ENCODE measurements at places on chromosomes 7 and 10.

DNA sequence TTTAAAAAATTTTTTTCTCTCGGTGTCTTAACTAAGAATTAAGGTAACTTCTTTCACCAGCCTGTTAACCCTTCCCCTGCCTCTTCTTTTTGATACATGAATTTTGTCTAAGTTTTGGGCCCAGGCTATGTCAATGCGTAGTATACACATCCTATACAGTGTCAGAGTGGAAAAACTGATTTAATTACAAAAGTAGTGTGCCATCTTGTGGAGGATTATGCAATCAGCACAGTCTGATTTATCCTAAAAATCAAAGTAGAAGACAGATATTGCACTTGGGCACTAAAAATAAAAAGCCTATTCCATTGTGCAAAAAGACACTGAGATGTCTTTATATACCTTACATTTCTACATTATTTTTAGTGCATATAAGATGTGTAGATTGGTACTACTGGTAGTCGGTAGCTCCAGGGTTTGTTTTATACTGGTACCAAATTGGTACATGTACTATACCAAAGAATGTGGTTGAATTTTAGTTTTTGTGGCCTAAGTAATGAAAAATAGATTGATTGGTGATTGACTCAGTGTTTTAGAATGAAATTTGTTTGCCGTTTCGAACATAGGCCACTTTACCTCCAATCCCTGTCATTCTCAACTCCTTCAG lies 96.6 kb downstream of the MKLN1 start:
- peak; percentile 19 for DNase-seq

- DNase-seq, result no peak
These were observed 459.6 kb downstream of the SDK1 start for GRCh38 chr7:3760651-3761050.

DNA sequence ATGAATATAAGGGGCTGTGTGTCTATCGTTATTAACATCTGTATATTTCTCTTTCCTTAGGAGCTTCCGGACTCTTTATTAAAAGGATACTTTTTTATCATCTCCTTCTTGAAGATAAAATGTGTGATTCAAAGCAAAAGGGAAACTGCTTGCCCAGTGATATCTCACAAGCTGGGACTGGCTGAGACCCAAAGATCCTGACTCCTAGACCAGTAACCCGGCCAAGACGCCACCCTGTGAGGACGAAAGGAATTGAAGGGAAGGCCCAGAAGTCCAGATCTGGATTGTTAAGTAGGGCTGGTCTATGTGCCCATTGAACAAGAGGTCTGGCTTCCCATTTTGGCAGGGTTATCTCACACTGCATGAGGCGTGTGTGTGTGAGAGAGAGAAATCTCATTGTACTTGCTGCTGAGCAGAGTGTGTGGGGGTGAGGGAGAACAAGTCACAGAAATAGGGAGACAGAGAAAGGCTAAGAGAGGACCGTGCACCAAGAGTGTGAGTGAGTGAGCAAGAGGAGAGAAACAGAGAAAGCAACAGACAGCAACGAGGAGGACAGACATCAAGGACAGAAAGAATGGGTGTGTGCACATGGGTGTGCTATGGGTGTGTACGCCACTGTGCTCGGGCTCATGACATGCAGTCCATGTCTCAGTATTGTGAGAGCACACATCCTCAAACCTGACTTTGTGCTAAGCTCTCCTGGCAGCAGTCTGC lies 75.4 kb downstream of the PLXNA4 start:
- no peak for DNase-seq

DNA sequence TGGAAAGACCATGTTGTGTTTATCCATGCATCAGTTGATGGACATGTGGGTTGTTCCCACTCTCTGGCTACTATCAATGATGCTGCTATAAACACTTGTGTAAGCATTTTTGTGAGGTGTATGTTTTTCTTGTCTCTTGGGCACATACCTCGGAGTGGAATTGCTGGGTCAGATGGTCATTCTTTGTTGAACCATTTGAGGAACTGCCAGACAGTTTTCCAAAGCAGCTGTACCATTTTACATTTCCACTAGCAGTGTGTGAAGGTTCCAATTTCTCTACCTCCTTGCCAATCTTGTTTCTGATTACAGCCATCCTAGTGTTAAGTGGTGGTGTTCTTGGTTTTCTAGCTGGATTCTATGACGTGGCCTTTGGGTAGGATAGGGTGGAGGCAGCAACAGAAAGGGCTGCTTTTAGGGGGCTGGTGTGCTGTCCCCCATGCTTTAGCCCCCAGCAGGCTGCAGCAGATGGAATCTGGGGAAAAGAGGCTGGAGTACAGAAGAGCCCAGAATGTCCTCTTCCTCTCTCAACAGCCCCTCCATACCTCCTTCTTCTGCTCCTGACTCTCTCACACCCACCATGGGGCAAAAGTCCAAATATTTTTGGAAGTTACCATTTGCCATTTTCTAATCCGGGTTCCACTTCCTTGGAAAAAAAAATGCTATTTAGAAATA lies 352.7 kb downstream of the FRMD4A start:
- no peak for DNase-seq

- DNase-seq, result no peak
These were observed 65.0 kb upstream of the TRIM8 start for GRCh38 chr10:102579328-102579727.

DNA sequence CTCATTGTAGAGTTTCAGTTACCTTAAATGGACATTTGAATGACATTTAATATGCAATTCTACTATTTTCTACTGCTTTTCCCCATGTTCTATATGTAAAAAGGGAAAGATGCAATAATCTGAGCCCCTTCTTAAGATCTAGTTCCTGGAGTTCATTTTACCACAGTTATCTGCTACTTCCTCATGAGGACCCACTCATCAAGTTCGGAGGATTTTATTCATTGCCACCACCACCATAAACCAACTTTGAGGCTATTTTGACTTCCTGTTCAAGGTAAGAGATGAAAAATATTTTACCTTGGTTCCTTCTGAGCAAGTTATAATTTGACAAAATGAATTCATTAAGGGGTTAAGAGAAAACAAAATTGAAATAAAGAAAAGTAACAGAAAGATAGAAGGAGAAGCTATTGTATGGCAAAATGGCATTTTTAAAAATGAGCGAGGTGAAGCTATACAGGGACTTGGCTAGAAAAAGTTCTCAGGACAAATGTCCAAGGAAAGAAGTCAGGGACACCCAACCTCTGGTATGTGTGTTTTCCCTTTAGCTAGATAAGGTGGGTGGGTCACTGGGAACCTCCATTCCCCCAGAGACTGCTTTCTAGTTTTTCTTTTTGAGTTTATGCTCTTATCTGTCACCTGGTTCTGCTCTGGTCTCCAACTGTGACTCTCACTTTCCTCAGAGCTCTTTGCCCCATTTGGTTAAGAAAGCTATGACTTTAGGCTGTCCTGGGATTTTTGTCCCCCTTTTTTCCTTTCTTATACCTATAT lies 14.9 kb upstream of the FAM3C start:
- no peak for DNase-seq

DNA sequence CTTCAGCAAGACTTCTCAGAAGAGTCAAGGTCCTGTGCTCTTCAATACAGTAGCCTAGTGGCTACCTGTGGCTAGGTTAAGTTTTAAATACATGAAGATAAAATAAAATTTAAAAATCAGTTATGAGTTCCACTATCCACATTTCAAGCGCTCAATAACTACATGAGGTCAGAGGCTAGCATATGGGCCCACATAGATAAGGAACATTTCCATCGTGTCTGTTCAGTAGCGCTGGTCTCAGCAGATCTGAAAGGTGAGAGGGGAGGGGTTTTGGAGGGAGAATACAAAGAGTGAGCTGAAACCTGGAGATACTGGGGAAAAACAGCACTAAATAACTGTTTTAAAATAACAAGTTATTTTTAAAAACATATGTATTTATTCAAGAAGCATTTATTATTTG lies 219.0 kb downstream of the TRIL start:
- no peak for DNase-seq

- peak; percentile 0 for DNase-seq
These were observed 29.9 kb upstream of the HNRNPH3 start for GRCh38 chr10:68301790-68302502.

- DNase-seq, result no peak
These were observed 20.8 kb upstream of the OR2A5 start for GRCh38 chr7:144027974-144028373.

GRCh38 chr10:124509880-124510632 lies 48.4 kb downstream of the LHPP start:
- DNase-seq, result no peak

- no peak for DNase-seq
These were observed 45.0 kb downstream of the TMEM106B start for GRCh38 chr7:12256090-12256489.

- DNase-seq, result no peak
These were observed 128.7 kb downstream of the TSPAN12 start for GRCh38 chr7:120729245-120729644.

- DNase-seq, result no peak
These were observed 77.9 kb downstream of the HECTD2 start for GRCh38 chr10:91487911-91488582.

GRCh38 chr7:18903695-18904094 lies 213.7 kb downstream of the TWIST1 start:
- no peak for DNase-seq

DNA sequence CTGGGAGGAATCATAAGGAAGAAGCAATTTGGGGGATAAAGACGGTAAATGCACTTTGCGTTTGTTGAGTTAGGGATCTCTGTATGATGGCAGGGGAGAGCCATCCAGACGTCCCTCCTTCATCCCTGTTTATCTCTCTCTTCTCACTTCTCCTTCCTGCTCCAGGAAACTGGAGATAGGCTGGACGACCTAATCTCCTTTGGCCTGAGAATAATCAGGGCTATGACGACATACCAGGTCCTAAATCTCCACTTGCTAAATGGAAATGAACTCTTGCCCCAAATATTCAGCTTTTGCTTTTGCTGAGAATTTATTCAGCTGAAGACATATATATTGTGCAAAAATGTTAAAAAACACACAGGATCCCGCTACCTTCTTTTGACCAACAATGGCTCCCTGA lies 182.9 kb upstream of the INHBA start:
- DNase-seq, result no peak

- DNase-seq, result no peak
These were observed 117.9 kb downstream of the SND1 start for GRCh38 chr7:127769696-127770400.

DNA sequence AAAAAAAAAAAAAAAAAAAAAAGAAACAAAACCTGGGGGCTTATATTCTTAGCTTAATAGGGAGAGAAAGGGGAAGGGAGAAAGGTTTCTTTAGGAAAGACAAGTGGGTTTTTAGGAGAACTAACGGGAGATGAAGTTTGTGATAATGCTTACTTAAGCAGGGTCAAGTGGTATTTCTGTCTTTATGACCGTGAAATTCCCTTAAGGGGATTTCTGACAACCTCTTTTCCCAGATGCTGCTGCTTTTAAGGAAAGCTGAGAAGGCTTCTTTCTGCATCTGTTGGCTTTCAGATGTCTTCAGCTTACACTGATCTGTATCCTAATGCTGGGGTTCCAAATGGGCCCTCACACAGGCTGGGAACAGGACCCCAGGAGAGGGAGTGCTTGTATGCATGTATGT lies 42.6 kb downstream of the ADAMTS14 start:
- no peak for DNase-seq

- no peak for DNase-seq
These were observed 155.6 kb downstream of the PPP1R3A start for GRCh38 chr7:113763226-113763625.

- DNase-seq, result no peak
These were observed 575.3 kb downstream of the IPMK start for GRCh38 chr10:57692255-57692980.

GRCh38 chr7:54546986-54547314 lies 4.8 kb downstream of the VSTM2A start:
- no peak for DNase-seq

DNA sequence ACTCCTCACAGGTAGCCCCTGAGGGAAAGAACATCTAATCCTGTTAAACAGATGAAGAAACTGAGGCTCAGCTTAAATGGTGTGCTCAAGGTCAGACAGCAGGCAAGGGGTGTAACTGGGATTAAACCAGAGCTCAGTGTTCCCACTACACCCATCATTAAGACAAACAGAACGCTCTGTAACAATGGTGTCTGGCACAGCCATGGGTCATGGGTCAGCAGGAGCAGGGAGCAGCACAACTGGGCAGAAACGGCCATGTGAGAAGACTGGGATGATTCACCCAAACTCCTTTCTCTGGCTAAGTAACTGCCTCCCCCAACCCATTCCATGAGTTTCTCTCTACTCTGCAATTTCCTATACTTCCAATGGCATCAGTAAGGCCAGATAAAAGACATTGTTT lies 85.5 kb upstream of the PDE1C start:
- DNase-seq, result no peak

- peak; percentile 62 for DNase-seq
These were observed 9.1 kb downstream of the EN2 start for GRCh38 chr7:155466814-155467733.

DNA sequence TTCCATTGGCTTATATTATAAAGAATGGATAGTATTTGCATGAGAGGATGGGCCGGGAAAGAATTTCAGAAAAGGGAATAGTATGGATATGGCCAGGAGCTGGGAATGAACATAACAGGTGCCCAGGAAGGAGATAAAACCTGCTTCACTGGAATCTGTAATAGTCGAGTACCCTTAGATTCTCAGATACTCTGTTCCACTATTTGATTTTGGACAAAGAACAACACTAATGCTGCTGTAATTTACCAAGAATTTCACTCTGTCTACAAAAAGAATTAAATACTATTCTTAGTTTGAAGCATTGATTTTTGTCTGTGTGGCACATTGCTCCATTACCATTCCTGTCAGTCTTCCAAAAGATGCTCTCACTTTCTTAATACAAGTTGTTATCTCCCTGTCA lies 718.2 kb upstream of the LRRN3 start:
- DNase-seq, result no peak

DNA sequence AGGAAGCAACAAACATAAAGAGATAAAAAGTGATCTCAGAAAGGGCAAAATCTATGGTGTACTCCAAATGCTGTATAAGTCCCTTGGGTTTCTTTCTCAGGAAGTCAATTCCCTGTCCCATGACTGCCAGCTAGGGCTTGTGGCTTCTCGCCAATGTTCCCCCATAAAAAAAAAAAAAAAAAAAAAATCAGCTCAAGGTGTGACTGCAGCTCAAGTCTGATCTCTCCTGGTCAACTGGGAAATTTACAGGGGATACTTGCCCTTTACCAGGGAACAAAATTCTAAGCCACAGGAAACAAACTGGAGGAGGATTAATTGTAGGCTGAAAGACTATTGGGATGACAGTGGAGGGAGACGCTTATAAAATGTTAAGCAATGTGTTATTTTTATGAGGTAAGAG lies 76.0 kb downstream of the PCGF5 start:
- no peak for DNase-seq

DNA sequence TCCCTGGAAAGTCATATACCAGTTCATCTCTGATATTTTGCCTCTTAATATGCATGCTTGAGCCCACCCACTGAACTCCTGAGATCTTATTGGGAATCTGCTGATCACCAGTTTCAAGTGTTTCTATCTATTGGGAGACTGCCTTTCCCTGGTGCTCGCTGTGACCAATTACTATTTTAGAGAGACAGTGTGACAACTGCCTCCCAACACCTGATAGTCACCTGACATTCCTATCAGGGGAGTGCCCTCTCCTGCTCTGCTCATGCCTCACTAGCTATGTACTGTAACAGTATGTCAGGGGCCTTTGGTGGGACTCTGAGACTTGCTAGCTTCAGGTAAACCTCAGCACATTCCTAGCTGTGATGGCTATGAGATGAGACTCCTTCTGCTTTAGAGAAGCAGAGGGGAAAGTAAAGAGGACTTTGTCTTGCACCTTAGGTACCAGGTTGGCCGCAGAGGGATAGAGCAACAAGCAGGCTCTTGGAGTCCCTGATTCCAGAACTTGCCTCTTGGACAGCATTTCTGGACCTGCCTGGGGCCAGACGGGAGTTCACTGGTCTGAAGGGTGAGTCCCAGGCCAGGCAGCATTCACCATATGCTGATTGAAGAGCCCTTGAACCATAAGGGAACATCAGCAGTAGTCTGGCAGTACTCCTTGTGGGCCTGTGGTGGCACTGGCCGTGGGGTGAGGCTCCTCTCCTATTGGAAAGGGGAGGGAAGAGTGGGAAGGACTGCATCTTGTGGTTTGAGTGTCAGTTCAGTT lies 34.4 kb upstream of the ARHGAP12 start:
- DNase-seq, result no peak

All from COR-L47 (cell line).